Left lobe of liver (tissue), 2 donors: ENCODE measurements at places on chromosomes 13 and 19. TPM values are rescaled to one million over a fixed set of nuclear protein-coding genes. Genes with fewer than 3 reads are reported as not detected.

CDC42EP5 gene
- total RNA-seq: 2.4 TPM

CGB5 gene
- total RNA-seq: not detected

NEK5 gene
- total RNA-seq: 0.05 TPM

EHD2 gene
- total RNA-seq: 6.3 TPM

NCAN gene
- 0.20 TPM for total RNA-seq

ZSCAN4 gene
- not detected for total RNA-seq

GRCh38 chr13:50646070-50646469, 197.4 kb downstream of the DLEU7 start:
- DNase-seq: no peak

DNA sequence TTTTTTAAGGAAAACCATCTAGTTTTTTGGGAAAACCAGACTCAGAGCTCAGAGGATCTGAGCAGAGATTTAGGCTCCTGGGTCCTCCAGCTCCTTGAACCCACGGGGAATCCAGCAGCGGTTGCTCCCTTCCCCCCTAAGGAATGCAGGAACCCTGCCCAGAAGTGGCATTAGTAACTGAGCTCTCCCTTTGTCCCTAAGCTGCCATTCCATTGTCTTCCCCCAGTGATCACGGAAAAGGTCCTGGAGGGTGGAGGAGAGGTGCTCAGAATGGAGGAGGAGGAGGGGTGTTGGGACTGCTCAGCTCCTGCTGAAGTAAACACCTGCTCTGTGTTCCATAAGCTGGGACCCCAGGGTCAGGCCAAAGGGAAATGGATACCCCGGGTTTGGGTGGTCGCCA, 16.8 kb upstream of the OR1M1 start:
- no peak for DNase-seq

GRCh38 chr13:25310891-25311290, 9.5 kb downstream of the NUP58 start:
- no peak for DNase-seq

DNA sequence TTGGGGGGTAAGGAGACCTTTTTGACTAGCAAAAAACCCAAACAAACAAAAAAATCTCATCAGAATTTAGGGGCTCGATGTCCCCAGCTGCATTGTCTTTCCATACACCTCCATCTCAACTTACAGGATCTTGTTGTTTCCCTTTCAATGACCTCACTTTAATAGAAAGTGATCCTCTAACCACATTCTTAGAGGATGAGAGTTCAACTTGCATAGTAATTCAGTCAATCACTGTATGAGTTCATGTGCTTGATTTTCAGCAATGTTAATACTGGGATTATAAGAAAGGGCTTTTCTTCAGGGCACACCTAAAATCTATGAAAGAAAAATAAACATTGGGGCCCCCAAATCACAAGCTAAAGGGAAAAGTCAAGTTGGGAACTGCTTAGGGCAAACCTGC, 1512.0 kb downstream of the SLITRK1 start:
- DNase-seq: no peak
